ENCODE measurements at places on chromosomes 5 and 9. TPM values are rescaled to one million over a fixed set of nuclear protein-coding genes. Genes with fewer than 3 reads are reported as not detected.

The SLC9A3 gene
- total RNA-seq, result 5.5 TPM

The FAM13B gene
- 6.1 TPM for total RNA-seq

The IFNB1 gene
- not detected for total RNA-seq

The MYOZ3 gene
- total RNA-seq, result not detected

The DOLPP1 gene
- 20.5 TPM for total RNA-seq

The SPATA31C1 gene
- not detected for total RNA-seq

The HSD17B3 gene
- 0.37 TPM for total RNA-seq

The OR1Q1 gene
- not detected for total RNA-seq

The CNTFR gene
- not detected for total RNA-seq

The PIP5KL1 gene
- total RNA-seq, result 0.73 TPM

The C9orf50 gene
- total RNA-seq, result not detected

The TLR4 gene
- total RNA-seq, result 15.5 TPM

The TAF11L5 gene
- total RNA-seq, result not detected

The DCAF12 gene
- 25.1 TPM for total RNA-seq

The FAM151B gene
- total RNA-seq, result 0.27 TPM

The PTPN3 gene
- 5.0 TPM for total RNA-seq

The NEUROG1 gene
- not detected for total RNA-seq

The PCDHA2 gene
- total RNA-seq, result not detected
